Thyroid gland (tissue), 4 donors: ENCODE measurements at places on chromosomes 13 and 19.

GRCh38 chr13:97111756-97112155 is 110.4 kb upstream of the MBNL2 start:
- no peak for DNase-seq

- no peak for DNase-seq
Measured at GRCh38 chr13:45662162-45662561, 40.0 kb upstream of the CBY2 start.

DNA sequence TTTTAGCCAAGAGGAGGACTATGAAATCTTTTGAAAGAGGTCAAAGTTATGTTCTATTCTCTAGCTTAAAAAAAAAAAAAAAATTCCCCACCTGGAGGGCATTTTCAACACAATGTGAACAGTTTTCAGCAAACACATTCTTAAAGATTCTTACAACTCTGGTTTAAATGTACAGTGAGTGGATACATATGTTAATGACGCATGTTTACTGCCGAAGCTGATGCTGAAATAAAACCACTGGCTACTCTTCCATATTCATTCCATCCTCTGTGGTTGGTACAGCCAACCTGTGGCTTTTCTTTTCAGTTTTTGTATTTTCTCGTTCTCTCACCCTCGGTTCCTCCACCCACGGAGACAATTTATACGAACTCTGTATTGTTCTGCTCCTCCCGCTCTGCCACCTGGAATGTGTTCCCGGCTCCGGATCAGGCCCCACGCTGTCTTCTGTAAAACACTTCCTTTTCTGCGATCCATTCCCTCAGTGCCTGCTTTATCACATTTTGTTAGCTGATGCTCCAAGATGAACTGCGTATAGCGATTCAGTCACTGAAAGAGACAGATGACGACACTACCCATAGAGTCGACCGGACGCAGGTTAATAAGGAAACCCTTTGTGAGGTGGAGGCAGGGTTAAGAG is 466.4 kb upstream of the ARGLU1 start:
- DNase-seq, result no peak

- peak; percentile 67 for DNase-seq
Measured at GRCh38 chr19:38303517-38304351, at the start of gene C19orf33. TSS of gene C19orf33 (plus strand) at chr19:38304251. CDS start at chr19:38304262, 11 bp downstream.

DNA sequence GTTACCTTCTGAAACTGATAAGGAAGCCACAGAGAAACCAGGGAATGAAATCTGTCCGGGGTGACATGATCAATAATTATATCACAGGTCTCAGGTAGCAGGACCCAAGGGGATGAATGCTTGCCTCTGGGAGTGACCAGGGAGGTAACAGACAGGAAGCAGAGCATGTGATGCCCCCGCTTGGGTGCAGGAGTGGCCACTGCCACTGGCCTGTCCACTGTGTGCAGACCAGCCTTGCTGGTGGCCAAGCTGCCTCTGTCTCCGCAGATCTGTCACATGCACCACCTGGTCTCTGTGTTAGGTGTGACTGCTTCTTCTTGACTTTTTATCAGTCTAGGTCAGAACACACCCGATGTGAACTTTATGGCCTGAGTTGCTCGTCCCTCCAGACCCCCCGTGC is 71.8 kb downstream of the PEPD start:
- DNase-seq, result no peak

- no peak for DNase-seq
Measured at GRCh38 chr19:54203151-54203611, 2.5 kb downstream of the RPS9 start.

GRCh38 chr19:29939628-29940027 is 2.4 kb upstream of the URI1 start:
- DNase-seq, result no peak

DNA sequence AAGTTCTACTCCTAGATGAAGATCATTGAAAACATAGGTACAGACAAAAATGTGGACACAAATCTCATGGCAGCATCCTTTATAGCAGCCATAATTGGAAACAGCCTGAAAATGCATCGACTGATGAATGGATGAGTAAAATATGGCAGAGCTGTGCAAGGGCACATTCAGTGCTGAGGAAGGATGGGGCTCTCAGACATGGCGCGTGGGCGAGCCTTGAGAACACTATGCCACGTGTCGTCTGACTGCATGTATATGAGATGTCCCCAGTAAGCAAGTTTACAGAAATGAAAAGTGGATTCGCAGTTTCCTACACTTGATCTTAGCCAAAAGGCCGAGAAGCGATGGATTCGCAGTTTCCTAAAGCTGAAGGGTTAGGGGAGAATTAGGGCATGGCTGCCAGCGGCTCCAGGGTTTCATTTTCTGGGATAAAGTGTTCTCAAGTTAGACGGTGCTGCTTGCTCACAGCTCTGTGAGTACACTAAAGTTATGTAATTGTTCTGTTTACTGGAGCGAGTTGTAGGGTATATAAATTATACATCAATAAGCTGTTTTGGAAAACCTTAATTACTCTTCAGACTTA is 78.0 kb downstream of the RAB20 start:
- no peak for DNase-seq

- no peak for DNase-seq
Measured at GRCh38 chr13:91141543-91142061, 205.9 kb upstream of the MIR17HG start.

- no peak for DNase-seq
Measured at GRCh38 chr13:61187471-61187870, 228.2 kb downstream of the PCDH20 start.

DNA sequence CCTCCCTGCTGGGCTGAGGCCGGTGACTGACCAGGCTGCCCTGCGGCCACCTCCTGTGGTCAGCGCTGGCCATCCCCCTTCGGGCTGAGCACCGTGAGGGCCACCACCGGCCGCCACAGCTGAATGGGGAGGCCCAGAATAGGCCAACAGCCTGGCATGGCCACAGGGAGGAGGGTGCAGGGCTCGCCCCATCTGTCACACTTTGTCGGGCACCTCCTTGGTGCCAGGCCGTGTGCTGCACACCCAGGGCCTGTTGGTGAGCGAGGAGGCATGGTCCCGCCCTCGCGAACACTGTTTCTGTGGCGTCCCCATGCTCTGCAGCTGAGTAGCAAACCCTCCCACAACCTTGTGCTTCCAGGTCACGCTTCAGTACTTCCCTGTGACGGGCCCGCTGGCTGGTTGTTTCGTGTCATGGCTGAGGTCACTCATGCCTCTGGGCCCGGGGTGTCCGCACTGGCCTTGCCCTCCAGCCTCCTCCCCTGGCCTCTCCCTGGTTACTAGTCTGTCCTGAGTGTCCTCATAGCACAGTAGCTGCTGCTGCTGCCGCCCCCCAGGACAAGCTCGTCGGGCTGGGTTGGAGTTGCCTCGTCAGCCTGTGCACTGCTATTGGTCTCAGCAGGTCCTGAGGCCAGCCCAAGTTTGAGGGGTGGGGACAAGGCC is 15.2 kb downstream of the EPN1 start:
- no peak for DNase-seq

GRCh38 chr19:5826531-5827341 is 12.8 kb downstream of the FUT6 start:
- peak; percentile 71 for DNase-seq

DNA sequence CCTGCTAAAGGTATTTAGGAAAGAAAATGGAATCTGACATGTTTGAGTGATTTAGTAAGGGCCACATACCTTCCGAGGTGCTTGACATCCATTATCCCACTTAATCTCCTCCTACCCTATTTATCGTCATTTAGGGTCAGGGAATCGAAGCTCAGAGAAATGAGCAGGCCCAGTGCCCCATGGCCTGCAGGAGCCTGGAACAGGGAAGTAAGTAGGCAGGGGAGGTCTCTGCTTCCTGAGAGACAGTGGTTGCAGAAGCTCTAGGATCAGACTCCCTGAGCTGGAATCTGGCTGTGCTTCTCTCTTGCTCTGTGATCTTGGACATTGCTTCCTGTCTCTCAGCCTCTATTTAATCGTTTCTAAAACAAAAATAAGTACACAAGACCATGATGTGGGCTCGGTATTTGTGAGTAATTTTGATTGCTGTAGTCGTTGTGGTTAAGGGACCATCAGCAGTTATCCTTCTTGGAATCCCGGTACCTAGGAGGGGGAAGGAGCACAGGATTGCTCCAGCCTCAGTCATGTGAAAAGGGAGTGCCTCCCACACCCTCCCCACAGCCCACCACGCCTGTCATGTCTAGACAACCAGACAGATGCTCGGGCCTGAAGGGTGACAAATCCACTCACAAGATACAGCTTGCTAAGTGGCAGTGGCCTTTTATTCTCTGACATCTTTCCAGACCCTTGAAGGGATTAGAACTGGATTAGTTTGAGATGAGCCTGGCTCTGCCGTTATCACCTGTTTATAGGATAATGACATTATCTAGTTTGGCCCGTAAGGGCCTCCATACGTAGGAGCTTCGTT is 169.2 kb upstream of the TSHZ3 start:
- no peak for DNase-seq

DNA sequence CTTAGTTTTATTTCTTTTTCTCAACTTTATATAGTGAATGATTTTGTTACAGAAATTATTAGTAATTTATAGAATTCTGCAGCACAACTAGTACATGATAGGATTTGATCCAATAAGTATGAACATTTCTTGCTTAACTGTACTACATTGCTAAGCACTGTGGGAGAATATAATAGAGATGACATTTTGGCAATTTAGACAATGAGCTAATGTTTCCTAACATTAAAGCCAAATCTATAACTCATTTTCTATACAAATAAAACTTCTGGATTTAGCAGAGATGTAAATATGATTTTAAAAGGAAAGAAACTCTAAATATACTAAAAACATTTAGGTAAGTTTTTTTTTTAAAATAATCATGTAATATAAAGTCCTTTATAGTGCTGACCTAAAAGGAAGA is 87.3 kb downstream of the FNDC3A start:
- no peak for DNase-seq

GRCh38 chr13:24267801-24268200 is 41.6 kb upstream of the C1QTNF9 start:
- no peak for DNase-seq

GRCh38 chr19:13887517-13887916 is 10.6 kb downstream of the NANOS3 start:
- no peak for DNase-seq

GRCh38 chr13:53254500-53254899 is 225.9 kb downstream of the OLFM4 start:
- peak; percentile 5 for DNase-seq
